ENCODE measurements at places on chromosomes 4 and X. TPM values are rescaled to one million over a fixed set of nuclear protein-coding genes. Genes with fewer than 3 reads are reported as not detected.

Gene NUDT10
- not detected for total RNA-seq

Gene RIBC1
- 0.22 TPM for total RNA-seq

DNA sequence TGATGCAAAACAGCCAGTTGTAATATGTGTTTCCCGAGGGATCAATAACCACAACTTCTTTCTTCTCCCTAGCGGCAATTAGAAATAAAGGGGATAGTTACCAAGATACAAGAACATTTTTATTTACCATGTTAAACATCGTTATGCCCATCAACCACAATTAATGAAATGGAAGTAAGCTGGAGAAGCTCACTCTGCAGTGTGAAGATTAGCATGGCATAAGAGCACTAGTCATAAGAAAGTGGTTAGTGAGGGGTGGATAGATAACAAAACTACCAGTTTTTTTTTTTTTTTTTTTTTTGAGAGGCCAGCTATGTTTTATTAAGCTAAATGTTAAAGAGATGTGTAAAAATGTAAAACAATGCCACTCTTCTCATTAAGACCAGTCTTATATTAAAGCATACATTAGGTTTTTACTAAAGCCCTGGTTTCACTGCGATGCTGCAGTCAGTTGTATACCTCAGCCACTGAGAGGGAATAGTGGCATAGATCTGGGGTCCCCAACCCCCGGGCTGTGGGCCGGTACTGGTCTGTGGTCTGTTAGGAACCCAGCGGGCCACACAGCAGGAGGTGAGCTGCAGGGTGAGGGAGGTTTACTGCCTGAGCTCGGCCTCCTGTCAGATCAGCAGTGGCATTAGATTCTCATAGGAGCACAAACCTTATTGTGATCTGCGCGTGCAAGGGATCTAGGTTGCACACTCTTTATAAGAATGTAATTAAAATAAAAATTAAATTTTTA is 27.9 kb upstream of the NFXL1 start:
- DNase-seq, result no peak

DNA sequence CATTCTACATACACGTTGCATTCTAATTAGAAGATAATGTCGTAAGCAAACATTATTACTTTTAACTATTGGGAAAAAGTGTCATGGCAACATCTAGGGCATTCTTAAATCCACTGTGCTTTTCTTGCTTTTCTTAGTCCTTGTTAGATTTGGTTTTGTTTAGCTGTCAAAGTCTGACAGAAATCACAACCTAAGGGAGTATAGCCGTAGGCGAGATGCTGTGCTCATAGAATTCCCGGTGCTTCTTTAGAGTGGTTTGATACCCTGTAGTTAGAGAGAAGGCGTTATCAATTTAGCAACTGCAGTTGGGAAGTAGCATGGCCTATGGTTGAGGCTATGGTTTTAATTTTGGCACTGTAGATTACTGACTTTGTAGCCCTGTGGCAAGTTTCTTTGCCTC is 45.7 kb downstream of the WWC2 start:
- no peak for DNase-seq

- no peak for DNase-seq
Measured at GRCh38 chrX:71578253-71579135, at the start of gene GCNA. Gene GCNA, plus strand, starts transcription at chrX:71578437. Its CDS starts 2,385 bp downstream, at chrX:71580822.

- no peak for DNase-seq
Measured at GRCh38 chr4:189769131-189769530, 171.5 kb upstream of the FRG1 start.

- no peak for DNase-seq
Measured at GRCh38 chr4:105594099-105595010, 41.9 kb downstream of the ARHGEF38 start.

- DNase-seq, result no peak
Measured at GRCh38 chrX:54093159-54093558, 48.9 kb upstream of the PHF8 start.

GRCh38 chr4:38686682-38687081 is 22.7 kb downstream of the KLF3 start:
- no peak for DNase-seq

GRCh38 chr4:55018978-55019377 is 106.4 kb downstream of the KDR start:
- no peak for DNase-seq

DNA sequence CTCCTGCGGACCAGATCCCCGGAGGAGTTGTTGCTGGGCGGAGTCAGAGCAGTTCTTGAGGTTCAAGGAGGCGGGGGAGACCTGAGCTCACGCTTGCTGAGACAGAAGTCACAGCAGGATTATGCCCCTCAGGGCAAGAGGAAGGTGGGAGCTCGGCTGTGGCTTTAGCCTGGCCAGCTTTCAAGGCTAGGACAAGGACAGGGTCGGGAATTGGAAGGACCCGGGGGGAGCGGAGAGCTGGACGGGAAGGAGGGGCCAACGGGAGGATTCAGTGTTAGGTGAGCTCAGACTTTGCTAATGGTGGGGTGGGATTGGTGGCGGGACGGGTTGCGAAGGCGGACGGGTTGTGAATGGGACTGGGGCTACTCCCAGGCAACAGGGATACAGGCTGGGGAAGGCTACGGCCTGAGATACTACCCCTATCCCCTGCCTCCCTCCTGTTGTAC is at the start of gene RIBC1:
RIBC1 (plus strand) TSS at position 13 of the 446 bp plus-strand sequence. CDS start 3,404 bp downstream, outside the sequence.
- DNase-seq, result no peak

DNA sequence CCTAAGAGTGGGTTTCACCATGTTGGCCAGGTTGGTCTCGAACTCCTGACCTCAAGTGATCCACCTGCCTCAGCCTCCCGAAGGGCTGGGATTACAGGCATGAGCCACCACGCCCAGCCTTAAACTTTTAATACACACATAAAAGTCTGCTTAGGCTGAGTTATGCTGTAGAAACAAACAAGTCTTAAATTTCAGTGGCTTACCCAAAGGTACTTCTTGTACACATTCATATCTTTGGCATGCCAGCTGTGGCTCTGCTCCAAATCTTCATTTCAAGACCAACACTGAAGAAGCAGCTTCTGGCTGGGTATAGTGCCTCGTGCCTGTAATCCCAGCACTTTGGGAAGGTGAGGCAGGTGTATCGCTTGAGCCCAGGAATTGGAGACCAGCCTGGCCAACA is 80.3 kb downstream of the PPEF2 start:
- DNase-seq, result no peak

DNA sequence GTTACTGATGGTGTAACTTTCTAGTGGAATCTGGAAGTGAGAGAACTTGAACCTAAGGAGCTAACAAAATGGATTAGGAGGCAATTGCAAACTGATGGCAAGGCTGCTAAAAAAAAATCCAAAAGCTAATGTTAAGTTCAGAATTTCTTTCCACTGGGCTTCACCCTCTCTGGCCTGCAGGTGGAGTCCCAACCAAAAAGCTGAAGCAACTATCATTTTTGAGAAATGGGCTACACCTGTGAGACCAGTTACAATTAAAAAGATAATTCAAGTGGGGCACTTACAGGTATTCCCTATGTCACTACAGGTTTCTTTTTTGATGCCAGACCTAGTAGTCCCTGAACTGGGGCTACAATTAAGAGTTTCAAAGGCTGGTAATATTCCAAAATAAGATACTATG is 142.1 kb upstream of the FTHL17 start:
- DNase-seq, result no peak

DNA sequence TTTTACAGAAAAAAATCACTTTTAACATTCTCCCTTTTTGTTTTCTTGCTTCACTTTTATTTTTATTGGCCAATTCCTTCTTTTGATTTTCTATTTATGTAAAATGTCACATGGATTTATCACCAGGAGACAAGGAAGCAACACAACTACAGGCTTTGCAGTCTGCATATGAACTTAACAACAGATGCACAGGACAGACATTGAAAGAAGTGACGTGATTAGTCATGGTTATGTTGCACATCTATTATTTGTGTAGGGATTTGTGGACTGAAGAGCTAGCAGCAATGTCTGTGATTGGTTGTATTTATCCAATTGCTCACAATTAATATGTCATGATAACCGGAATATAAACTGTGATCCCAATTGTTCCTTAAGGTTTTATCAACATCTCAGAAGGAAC is 147.8 kb upstream of the KLF3 start:
- no peak for DNase-seq

Measured in mesenteric fat pad (tissue), 1 donor.